ENCODE measurements at places on chromosomes 2 and 18. TPM values are rescaled to one million over a fixed set of nuclear protein-coding genes. Genes with fewer than 3 reads are reported as not detected.

- no peak overlapping the region for H3K27ac ChIP-seq
- no peaks in the 10 kb centered on the region for H3K36me3 ChIP-seq
- H3K27me3 ChIP-seq: peaks cover 9% of the 10 kb centered on the region
- H3K4me3 ChIP-seq: no peak overlapping the region
Observed at GRCh38 chr2:69096326-69097095, 83.5 kb downstream of the ANTXR1 start.

- H3K4me1 ChIP-seq: peaks cover 26% of the 10 kb centered on the region
- no peaks in the 10 kb centered on the region for H3K36me3 ChIP-seq
- no peaks in the 10 kb centered on the region for H3K27me3 ChIP-seq
- H3K4me3 ChIP-seq: no peak overlapping the region
- H3K27ac ChIP-seq: no peak overlapping the region
Observed at GRCh38 chr2:61443342-61444041, 27.4 kb downstream of the USP34 start.

- H3K27me3 ChIP-seq: no peaks in the 10 kb centered on the region
- peaks cover 80% of the 10 kb centered on the region for H3K36me3 ChIP-seq
- H3K27ac ChIP-seq: no peak overlapping the region
- no peaks in the 10 kb centered on the region for H3K4me1 ChIP-seq
- DNase-seq: no peak
- no peak overlapping the region for H3K4me3 ChIP-seq
Observed at GRCh38 chr2:174561283-174561971, 36.2 kb downstream of the WIPF1 start.

GRCh38 chr2:205708231-205708631, 25.9 kb downstream of the NRP2 start:
- no peak for DNase-seq
- H3K27ac ChIP-seq: no peak overlapping the region
- H3K36me3 ChIP-seq: no peaks in the 10 kb centered on the region
- no peak overlapping the region for H3K4me3 ChIP-seq
- no peaks in the 10 kb centered on the region for H3K27me3 ChIP-seq

DNA sequence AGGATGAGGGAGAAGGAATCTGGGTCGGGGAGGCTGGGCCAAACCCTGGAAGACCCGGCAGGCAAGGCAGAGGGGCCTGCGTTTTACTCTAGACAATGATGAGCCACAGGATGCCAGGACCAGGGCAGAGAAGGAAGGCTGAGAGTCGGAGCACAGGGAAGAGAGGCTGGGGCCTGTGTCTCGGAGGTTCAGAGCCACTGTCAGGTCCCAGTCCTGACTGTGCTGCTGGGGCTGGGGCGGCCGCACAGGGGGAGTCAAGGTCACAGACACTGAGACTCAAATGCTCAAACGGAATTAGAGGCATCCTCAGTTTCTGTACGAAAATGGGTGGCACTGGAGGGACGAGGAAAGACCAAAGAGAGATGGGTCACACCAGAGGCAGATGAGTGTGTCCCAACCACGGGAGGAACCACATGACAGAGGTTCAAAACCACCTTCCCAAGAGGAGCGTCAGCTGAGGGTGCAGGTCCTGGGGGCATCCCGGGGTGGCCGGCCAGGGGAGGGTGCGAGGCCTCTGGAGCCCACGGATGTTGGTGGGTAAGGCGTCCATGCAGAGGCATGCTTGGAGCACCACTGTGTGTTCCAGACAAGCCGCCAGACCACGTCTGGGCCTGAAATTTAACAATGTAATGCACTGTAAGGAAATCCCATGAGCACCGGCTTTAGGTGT, 14.7 kb downstream of the HDAC4 start:
- no peak overlapping the region for H3K4me3 ChIP-seq
- peaks cover 9% of the 10 kb centered on the region for H3K4me1 ChIP-seq
- DNase-seq: no peak
- no peak overlapping the region for H3K27ac ChIP-seq
- no peaks in the 10 kb centered on the region for H3K36me3 ChIP-seq
- H3K27me3 ChIP-seq: no peaks in the 10 kb centered on the region

DNA sequence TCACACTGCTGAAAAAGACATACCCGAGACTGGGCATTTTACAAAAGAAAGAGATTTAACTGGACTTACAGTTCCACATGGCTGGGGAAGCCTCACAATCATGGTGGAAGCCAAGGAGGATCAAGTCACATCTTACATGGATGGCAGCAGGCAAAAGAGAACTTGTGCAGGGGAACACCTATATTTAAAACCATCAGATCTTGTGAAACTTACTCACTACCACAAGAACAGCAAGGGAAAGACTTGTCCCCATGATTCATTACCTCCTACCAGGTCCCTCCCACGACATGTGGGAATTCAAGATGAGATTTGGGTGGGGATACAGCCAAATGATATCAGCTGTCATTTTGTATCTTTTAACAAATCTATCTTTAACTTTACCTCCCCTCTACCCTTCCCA, 251.1 kb upstream of the RASGRP3 start:
- no peak overlapping the region for H3K4me3 ChIP-seq
- H3K27me3 ChIP-seq: no peaks in the 10 kb centered on the region
- no peak overlapping the region for H3K27ac ChIP-seq
- H3K36me3 ChIP-seq: no peaks in the 10 kb centered on the region

- peaks cover 11% of the 10 kb centered on the region for H3K4me1 ChIP-seq
- H3K27me3 ChIP-seq: no peaks in the 10 kb centered on the region
- H3K36me3 ChIP-seq: peaks cover 3% of the 10 kb centered on the region
Observed at GRCh38 chr2:178517496-178517895, 37.2 kb downstream of the PLEKHA3 start.

Gene FSIP2
- total RNA-seq: 0.32 TPM

Gene CNDP1
- 0.15 TPM for total RNA-seq

Gene CTLA4
- total RNA-seq: 459 TPM

GRCh38 chr18:76475450-76476194, 19.4 kb downstream of the ZNF516 start:
- no peaks in the 10 kb centered on the region for H3K36me3 ChIP-seq
- no peak overlapping the region for H3K27ac ChIP-seq
- H3K4me3 ChIP-seq: no peak overlapping the region
- DNase-seq: no peak

Gene TGFA
- total RNA-seq: 0.42 TPM

Data from CD4-positive, CD25-positive, alpha-beta regulatory T cell (primary cell).